ENCODE measurements at places on chromosomes 2 and 18.
A peak's percentile ranks its signal among the peaks of the same experiment; 100 is the strongest.

- ATAC-seq, result no peak
Observed at GRCh38 chr2:36881816-36882215, 84.5 kb downstream of the STRN start.

GRCh38 chr2:3113122-3113521, 264.5 kb downstream of the EIPR1 start:
- ATAC-seq, result no peak

- ATAC-seq, result no peak
Observed at GRCh38 chr18:3612315-3612714, 162.3 kb downstream of the TGIF1 start.

DNA sequence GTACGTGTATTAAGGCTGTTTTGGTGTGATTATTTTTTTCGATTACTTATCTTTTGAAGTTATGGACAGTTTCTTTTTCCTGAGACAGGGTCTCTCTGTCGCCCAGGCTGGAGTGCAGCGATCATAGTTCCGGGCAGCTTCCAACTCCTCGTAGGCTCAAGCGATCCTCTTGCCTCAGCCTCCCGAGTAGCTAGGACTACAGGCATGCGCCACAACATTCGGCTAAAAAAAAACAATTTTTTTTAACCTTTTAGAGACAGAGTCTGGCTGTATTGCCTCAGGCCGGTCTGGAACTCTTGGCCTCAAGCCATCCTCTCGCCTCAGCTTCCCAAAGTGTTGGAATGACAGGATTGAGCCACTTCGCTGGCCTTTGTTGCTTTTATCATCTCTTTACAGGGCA, 945 bp downstream of the HAT1 start:
- no peak for ATAC-seq

- ATAC-seq, result peak; percentile 93
Observed at GRCh38 chr2:27798948-27799645, 27.6 kb downstream of the MRPL33 start.

GRCh38 chr18:50696929-50697328, 122.9 kb downstream of the MRO start:
- ATAC-seq, result no peak

GRCh38 chr2:168816369-168816768, 13.9 kb downstream of the NOSTRIN start:
- ATAC-seq, result no peak

DNA sequence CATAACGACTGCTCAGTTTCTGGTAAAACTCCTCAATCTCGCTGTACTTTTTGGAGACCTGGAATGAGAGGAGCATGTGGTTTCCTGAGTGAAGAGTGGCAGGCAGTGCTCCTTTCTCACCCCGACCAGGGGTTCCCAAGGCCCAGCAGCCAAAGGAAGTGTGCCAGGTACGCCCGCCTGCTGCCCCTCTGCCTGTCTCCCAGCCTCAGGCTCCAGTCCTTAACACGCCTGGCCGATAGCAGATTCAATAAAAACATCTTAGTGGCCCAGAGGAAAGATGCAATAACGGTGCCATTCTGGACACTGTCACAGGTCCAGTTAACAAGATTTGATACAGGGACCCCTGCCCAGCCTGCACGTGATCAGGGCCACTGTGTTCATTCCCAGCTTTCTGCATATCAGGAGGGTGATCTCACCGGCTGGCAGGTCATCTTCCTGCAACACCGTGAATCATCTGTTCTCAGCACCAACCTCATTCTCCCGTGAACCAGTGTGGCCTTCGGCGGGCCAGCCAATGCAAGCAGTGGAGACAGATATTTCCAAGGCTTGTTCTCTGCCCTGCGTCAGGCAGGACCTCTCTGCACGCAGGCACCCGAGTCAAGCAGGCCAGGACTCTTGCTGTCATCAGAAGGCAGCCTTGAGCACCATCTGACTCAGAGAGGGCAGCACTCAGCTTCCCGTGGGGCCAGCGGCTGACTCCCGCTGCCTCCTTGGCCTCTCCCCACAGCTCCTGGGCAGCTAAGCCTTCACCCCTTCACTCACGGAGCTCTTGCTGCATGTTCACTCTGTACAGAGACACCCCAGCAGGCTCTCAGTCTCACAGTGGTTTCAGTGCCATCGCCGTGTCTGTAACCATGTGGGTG, 9.5 kb downstream of the HS1BP3 start:
- ATAC-seq, result peak; percentile 71

GRCh38 chr2:154452906-154453493, 245.5 kb upstream of the KCNJ3 start:
- no peak for ATAC-seq

GRCh38 chr18:23126376-23127056, 8.8 kb upstream of the CABLES1 start:
- no peak for ATAC-seq

DNA sequence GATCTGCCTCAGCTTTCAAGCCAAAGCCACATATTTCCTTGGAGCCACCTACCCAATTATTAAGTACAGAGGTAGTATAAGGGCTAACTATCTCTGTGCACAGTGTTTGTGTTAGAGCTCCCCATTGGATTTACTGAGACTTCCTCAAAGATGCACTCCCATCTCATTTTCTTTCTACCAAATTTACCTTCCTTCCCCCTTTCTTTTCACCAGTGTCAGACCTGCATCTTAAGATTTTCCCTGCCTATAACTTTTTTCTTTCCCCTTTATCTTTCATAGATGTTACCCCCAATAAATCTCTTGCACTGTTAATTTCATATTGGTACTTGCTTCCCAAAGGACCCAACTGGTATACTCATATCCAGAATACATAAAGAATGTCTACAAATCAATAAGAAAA, 5.9 kb upstream of the REL start:
- ATAC-seq, result no peak

DNA sequence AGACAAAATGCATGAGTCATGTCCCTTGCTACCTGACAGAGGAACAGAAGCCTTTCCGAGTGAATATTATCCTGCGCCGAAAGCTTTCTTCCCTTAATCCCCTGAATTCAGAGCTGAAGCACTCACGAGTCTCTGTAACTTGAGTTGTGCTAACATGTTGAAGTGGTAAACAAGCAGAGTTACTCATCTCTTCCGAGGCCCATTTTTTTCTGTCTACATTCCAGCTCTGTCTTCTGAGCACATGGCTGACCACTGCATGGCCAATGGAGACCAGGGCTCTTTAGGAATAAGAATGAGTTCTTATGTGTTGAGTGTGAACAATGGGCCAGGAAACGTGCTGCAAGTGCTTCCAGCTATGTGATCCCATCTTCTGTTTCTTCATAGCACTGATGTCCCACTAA, 73.1 kb upstream of the PID1 start:
- ATAC-seq, result no peak

DNA sequence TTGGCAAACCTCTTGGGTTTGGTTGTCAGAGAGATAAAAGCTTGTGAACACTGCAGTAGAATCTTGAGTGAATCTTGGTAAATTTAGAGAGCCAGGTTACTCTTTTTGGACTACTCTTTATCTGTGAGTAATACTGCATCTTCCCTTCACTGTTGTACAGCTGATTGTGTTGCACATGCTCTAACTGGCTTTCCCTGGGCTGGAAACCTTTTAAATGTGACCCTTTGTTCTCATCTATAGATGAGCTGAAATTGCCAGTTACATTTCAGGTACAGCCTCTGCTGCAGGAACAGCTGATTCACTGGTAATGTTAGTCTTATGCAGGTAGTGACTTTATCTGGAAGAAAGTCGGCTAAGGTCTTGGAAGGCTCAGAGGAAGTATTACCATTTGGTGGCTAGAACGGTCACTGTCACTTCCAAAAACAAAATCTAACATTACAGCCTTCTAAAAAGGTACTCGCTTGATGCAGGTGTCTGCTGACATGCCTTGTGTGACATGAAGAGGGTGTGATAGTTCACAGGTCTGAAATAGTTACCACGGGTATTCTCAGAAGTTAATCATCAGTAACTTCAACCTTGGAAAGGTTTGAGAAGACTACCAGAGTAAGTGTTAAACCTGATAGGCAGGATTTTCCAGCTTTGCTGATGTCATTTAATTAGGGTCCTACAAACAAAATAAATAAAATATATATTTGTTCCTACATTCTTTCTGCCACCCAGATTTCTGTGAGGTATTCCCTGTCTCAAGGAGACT, 851.1 kb downstream of the SLC4A3 start:
- ATAC-seq, result no peak

GRCh38 chr2:222000326-222000725, 298.5 kb downstream of the PAX3 start:
- no peak for ATAC-seq

DNA sequence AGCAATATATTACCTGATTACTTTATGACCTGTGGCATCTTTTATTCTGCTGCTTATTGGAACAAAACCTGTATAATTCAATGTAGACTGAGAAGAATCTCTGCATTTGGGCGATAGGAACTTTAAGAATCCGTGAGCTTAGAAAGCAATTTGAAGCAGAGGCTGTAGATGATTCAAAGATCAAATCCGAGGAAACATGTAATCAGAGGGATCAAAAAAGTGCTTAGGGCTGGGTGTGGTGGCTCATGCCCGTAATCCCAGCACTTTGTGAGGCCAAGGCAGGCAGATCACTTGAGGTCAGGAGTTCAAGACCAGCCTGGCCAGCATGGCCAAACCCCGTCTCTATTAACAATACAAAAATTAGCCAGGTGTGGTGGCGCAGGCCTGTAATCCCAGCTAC, 198.4 kb downstream of the MTX2 start:
- no peak for ATAC-seq

DNA sequence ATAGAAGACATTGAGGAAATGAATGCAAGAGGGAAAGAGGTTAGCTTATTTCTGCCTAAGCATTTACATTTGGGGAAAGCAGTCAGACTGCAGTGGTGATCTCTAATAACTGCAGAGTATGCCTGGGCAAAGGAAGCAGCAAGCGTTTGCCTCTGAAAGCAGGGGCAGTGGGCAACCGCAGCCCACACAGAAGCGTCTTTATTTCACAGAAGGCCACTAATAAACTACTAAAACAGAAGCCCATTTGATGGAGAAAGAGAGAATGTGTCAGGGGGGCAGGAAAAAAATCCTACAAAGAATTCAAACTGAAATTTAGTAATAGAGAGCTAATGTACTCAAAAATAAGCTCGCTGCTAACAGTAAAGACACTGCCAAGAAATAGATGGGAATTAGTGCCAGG, 53.1 kb downstream of the LRRTM4 start:
- no peak for ATAC-seq

DNA sequence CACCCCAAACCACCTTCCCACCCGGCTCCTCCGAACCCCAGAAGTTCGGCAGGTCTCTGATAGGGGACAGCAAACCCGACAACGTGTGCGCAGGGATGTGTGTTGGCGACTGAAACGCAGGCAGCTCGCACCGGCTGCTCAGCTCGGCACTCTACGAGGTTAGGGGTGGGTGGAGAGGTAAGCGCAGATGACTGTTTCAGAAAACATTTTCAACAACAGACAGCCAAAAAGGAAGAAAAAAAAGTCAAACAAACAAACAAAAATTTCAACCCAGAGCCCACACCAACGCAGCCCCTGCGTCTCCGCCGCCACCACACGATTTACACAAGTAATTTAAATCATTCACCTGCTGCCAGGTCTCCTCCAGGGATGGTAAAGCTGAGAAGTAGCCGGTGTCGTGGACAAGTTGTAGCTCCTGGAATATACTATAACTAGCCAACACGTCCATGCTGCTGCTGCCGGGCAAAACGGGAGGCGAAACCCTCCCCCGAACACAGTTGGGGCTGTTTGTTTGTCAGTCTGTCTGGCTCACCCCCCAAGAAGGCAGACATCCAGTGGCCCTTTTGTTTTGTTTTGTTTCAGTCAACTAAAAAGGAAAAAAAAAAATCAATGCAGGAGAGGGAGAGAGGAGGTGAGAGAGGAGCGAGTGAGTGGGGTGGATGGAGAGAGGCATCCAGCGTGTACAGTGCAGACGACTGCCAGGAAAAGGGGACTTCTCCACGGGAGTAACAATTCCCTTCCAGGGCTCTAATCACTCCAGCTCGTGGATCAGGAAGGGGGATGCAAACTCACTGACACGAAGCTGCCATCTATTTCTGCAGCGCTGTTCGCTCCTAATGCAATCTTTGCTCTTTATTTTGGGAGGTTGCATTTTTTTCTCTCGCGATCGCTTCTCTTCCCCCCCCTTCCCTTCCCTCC, at the start of gene KLF7:
Gene KLF7 (minus strand): TSS at position 828 of the 918 bp plus-strand sequence. CDS start 380 bp downstream, at position 448.
- peak; percentile 24 for ATAC-seq

GRCh38 chr18:46110406-46110805, 6.2 kb downstream of the HAUS1 start:
- no peak for ATAC-seq

DNA sequence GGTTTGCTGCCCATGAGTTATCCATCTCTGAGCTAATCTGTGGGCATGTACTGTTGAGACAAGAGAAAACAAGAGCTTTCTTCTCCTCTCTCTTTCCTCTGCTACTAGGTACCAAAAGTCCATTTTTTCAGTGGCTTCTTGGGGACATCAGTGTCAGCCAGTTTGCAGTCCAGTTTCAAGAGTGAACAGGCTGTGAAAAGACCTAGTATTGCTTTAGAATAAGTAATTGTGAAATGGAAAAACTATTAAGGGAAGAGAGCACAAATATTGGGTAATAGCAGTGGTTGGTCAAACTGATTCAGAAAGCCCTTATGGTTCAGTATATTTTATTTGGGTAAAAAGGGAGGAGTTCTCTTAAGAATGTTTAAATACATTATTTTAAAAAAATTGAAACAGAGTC, 33.0 kb upstream of the MEP1B start:
- no peak for ATAC-seq

GRCh38 chr2:146544701-146545100, 1300.1 kb upstream of the ACVR2A start:
- no peak for ATAC-seq

DNA sequence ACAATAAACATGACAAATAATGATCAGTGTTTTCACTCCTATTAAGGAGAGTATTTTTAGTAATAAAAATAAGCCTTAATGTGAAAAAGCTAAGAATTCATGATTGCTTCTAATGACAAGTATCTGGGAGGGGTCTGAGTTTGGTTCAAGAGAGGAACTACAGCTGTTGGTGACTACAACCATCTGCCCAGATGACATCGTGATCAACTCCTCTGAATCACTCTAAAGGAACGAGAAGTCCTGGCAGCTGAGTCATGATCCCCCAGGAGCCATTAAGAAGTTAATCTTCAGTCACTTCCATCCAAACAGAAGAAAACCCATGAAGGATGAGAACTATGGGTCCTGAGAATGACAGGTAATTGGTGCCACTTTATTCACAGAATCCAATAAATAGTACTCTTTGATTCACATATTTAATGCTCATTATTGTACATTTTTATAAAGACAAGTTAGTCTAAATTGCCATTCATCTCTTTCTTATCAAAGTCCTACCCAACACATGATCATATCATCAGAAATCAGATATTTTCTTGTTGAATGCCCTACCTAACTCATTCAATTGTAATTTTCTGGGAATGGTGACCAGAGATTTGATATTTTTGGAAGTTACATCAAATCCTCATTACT, 6.8 kb downstream of the TFPI start:
- ATAC-seq, result peak; percentile 94

DNA sequence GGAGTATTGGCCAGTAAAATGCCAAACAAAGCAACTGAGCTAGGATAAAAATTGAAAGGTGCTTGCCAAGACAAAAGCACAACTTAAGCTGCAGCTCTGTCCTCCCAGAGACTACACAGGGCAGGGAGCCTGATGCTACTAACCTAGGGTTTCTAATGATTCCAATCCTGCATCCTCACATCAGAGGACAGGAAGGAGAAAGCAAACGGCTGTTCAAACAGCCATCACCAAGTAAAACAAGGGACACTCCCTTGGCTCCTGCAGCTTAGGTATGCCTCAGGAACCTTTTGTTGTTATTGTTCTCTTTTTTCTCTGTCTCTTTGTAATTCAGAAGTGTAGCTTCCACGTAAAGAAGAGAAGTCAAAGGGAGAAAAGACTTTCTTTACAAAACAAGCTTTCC, 99.5 kb downstream of the TCF4 start:
- no peak for ATAC-seq

GRCh38 chr2:1502891-1503304, 89.6 kb downstream of the TPO start:
- ATAC-seq, result no peak

GRCh38 chr2:78070693-78071092, 548.5 kb upstream of the LRRTM4 start:
- ATAC-seq, result no peak

Measured in gastroesophageal sphincter (tissue), 4 donors.